ENCODE measurements at places on chromosomes 16 and 17.

- DNase-seq, result no peak
These were observed 15.5 kb upstream of the AXIN2 start for GRCh38 chr17:65576939-65577338.

DNA sequence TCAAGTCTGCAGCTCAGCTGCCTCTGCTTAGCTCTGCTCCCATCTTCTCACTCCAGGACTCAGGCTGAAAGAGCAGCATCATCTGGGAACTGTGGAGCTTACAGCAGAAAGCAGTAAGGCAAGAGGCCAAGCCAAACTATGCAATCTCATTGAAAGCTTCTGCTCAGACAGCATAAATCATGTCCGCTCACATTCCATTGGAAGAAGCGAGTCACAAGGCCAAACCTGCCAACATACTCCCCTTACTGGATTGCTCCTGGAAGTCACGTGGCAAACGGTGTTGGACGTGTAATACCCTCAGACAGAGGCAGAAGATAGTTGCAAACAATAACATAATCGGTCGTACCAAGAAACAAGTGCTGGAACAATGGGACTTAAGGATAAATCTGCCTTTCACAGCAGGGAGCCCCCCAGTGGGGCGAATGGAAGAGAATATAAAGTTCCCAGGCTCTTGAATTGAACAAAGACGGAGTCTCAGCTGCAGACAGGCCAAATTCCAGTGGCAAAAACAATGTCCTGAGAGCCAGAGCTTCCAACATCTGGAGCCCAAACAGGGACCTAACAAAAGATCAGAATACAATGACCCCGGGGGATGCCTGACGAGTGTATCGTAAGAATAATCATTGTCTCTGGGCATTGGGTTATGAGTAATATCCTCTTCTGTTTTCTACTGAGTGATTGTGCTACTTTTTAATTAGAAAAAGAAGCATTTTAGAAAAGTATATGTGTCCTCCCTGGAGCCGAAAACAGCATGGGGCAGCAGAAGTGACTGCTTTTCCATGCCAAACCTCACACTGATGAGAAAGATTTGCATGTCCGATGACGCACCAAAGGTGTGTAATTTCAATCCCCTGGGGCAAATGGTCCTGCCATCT is 68.4 kb downstream of the CMC2 start:
- DNase-seq, result peak; percentile 27

DNA sequence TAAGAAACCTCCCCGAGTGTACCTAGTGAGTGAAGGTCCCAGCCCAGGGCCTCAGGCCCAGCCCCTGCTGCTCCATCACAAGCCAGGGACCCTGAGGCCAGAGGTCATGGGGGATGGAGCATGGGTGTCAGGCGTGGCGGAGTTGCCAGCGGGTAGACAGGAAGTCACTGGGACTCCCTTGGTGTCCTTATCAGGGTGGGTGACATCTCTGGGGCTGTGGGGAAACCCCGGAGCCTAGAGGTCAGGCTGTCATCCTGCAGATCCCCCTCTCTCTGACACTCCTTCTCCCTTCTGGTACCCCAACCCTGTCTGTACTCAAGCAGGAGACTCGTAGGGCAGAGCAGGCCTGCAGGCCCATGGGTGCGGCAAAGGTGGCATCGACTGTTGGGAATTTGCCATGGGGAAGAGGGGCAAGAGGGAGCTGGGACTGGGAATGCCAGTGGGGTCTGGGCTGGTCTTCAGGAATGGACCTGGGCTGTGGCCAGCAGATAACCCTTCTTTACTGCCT is 10.8 kb upstream of the ADGRG1 start:
- DNase-seq, result no peak

DNA sequence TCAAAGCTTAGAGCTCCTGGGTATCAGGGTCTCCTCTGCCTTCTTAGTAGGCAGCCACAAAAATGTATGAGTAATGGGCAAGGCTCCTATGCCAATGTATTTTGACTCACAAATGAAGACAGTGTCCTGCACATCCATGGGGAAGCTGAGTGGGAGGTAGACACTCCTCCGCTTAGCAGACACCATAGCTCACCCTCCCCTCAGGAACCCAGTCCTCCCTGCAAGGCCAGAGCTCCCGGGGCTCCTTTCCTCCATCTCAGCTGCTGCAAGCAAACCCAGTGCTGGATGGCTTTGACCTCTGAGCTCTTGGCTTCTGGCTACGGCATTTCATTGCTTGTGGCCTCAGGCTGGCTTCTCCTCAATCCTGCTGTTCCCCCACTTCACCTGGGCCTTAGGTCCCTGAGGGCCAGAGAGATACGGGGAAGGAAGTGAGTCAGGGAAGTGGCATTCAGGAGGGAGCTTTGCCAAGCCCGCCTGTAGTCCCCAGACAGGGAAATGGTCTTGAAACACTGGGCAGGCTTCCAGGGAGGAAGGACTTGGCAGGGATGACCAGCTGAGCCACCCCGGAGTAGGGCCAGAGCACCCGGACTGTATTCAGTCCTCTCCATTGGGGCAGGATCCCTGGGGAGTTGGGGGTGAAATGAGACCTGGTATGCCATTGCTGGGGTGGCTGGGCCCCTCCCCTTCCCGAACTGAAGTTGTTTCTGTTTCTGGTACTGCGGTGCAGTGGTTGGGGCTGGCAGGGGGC is 4.5 kb downstream of the ABCC3 start:
- DNase-seq, result peak; percentile 32

DNA sequence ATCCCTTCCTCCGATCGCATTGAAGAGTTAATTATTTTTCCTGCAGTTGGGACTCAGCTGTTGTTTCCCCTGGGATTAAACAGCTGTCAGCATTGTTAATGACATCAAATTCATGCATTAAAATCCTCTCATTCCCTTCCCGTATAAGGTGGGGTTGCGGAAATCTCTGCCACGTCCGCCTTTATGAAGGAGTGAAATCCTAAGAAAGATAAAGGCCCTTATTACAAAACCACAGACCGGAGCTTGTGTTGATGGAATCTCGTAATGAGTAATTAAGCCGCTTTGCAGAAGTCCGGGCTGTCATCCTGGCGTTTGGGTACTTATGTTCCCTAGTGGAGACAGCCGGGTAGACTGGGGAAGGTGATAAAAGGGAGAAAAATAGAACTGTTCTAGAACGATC is 627.6 kb downstream of the MAF start:
- no peak for DNase-seq

GRCh38 chr16:22732400-22732799 is 81.6 kb upstream of the HS3ST2 start:
- no peak for DNase-seq

DNA sequence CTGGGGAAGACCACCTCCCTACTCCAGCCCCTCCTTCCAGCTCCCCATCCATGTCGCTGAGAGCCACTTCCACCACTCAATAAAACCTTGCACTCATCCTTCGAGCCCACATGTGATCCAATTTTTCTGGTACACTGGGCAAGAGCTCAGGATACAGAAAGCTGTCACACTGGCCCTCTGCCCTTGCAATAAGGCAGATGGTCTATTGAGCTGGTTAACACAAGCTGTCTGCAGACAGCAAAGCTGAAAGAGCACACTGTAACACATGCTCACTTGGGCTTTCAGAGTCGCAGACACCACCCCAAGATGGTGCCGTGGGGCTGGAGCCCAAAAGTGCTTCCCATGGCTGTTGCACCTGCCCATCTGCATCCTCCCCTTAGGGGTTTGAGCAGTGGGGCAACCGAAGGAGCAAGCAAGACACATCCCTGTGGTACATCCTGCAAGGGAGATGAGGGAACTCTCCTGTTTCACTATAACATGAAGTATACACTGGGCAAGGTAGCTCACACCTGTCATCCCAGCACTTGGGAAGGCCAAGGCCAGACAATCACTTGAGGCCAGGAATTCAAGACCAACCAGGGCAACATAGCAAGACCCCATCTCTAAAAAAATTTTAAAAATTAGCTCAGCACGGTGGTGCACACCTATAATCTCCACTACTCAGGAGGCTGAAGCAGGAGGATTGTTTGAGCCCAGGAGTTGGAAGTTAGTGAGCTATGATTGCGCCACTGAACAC is 52.8 kb upstream of the C17orf78 start:
- no peak for DNase-seq

- no peak for DNase-seq
These were observed 25.2 kb upstream of the SMPD3 start for GRCh38 chr16:68473358-68474070.

- no peak for DNase-seq
These were observed 88.7 kb downstream of the FOXL1 start for GRCh38 chr16:86667035-86667434.

GRCh38 chr17:8847891-8848290 is 19.6 kb downstream of the PIK3R6 start:
- no peak for DNase-seq

DNA sequence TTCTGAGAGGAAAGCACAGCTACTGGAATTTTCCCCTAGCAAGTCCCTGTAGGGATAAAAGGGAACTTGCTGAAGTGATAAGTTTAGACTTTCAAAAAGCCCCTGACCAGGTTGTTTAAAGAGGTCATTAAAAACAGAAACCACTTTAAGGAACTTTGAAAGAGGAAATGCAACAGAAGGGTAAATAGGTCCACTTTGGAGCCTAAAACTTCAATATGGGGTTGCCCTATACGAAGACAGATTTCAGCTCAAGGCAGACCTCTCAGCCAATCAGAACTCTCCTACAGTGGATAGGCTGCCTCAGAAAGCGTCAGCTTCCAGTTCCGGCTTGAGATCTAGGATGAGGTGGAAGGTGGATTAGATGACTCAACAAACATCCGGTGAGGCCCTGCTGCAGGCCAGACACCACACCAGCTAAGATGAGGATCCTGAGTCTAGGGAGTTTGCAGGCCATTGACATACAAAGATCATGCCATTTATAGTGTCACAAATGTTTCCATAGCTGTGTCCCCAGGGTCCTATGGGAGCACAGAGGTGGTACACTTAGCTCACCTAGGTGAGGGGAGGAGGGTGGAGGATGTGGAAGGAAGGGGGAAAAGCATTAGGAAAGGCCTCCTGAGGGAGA is 7.9 kb upstream of the MFSD6L start:
- DNase-seq, result no peak

- DNase-seq, result peak; percentile 60
These were observed 140.1 kb downstream of the CCDC182 start for GRCh38 chr17:57604771-57605674.

- DNase-seq, result no peak
These were observed 7.1 kb upstream of the RHBDL3 start for GRCh38 chr17:32258383-32259140.

GRCh38 chr17:81710514-81711308 is 1.4 kb upstream of the SLC25A10 start:
- no peak for DNase-seq

DNA sequence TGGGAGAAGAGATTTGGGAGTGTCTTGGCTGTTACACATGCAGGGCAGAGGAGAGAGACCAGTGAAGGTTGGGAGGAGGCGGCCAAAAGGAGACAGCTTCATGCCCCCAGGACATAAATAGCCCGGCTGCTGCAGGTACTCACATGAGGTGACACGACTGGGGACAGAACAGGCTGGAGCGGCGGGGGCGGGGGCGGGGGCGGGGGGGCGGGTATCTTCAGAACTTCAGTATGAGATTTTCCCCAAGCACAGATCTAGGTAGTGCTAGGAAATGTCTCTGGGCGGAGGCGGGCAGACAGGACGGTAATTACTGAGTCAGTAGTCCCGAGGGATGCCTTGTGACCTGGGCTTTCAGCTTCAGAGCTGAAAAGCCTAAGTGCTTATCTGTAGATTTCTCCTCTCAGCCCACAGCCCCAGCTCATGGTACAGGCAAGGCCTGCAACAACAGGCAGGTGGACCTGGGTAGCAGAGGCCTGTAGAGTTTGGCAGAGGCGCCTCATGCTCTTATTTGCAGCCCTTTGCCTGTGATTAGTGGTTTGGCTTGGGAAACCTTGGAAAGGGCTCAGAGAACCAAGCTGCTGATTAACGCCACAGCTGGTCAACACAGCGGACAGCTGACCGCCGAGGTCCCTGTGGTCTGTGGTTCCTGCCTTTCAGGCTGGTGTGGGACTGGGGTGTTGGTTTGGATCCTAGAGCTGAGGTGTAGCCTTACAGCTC is 24.5 kb downstream of the UNK start:
- DNase-seq, result no peak

DNA sequence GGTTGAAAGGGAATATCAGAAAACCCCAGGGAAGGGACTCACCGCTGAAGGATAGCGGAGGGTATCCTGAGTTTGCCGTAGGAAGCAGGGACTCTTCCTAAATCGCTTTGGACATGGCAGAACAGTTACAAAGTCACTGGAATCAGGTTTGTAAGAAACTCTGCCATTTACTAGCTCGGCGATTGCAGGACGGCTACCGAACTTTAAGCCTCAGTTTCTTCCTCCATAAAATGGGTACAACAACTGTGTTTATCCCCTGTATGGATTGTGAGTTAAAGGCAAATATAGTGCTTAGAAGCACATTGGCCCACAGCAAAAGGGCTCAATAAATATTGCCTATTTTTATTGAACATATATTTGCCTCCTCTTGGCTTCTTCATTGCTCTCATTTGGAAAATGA is 90.6 kb downstream of the MAF start:
- no peak for DNase-seq

DNA sequence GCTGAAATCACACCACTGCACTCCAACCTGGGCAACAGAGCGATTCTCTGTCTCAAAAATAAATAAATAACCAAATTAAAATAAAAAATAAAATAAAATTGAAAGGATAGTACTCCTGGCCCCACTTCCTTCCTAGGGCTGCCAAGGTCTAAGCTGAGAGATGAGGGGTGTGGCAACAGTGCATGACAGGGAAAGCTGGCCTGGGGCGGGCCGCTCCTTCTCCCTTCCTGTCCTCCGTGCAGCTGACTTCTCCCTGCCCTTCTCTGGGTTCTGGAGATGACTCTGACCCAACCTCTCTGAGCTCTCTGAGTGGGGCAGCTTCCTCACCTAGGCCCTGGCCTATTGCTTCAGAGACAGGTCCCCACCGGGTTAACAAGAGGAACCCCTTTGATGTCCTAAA is 8.7 kb upstream of the SLC25A39 start:
- no peak for DNase-seq

- no peak for DNase-seq
These were observed 18.7 kb downstream of the ZNHIT3 start for GRCh38 chr17:36505171-36505570.

- no peak for DNase-seq
These were observed 11.5 kb upstream of the PITPNA start for GRCh38 chr17:1573932-1574696.

GRCh38 chr17:37147301-37147812 is 198.6 kb downstream of the AATF start:
- DNase-seq, result no peak

- DNase-seq, result no peak
These were observed 31.4 kb downstream of the ASGR1 start for GRCh38 chr17:7147772-7148171.

DNA sequence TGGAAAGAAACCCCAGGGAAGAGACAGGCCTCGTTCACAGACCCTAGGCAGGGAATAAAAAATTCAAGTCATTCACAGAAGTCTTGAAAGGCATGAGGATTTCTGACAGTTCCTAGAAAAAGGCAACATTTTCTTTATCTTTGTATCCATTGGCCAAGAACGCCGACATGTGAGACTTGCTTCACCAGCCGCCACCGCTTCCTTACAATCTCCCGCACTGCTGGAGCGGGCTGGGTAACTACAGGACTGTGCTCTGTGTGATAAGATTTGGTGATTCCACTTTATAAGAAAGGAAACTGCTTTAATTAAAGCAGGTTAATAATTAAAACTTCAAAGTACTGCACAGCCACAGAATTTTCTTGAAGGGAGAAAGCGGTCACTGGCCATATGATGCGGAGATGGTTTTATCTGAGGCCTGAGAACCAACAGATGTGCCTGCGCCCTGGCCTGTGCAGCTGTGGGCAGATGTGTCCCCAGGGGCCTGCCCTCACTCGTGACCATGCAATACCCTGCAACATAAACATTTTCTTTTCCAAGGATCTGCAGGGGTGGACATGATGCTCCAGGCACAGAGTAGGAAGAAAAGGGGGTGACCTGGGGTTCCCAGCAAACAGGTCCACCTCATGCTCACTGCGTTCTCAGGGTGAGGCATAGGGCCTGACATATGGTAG is 13.0 kb upstream of the LGALS3BP start:
- DNase-seq, result no peak

All from right renal cortex interstitium (tissue), 3 donors.